ENCODE measurements at places on chromosomes 4 and X. TPM values are rescaled to one million over a fixed set of nuclear protein-coding genes. Genes with fewer than 3 reads are reported as not detected.

DNA sequence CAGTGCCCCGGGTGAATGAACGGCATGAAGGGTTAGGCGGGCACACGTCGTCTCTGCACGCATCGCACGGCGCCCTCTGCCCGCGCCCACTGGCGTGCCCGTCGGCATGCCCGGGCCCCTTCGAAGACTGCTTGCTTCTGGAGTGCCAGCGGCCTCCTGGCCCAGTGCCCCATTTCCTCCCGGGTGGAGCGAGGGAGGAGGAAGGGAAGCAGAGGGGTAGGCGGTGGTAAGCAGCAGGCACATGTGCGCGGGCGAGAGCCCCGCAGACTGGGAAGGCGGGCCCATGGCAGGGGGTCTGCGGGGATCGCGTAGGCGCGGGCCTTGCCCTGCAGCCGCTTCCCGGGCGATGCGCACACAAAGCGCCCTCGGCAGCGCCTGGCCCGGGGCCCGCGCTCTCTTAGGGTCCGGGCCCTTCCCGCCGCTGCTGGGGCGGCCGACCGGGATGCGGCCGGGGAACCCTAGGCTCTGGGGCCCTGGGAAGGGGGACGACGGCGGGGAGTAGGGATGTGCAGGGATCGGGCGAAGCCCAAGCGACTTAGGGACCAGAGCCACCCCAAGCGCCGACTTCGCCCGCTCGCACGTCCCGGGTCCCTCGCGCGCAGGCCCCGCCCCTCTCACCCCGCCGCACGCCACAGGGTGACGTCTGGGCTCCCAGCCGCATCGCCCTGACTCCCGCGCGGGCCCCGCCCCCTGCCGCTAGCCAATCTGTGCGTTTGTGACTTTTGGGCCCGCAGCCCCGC is 866 bp upstream of the EMD start:
- peak; percentile 81 for DNase-seq

- DNase-seq: no peak
Measured at GRCh38 chr4:39913471-39913870, 64.2 kb downstream of the PDS5A start.

The SUPT20HL1 gene
- total RNA-seq: 0.78 TPM

DNA sequence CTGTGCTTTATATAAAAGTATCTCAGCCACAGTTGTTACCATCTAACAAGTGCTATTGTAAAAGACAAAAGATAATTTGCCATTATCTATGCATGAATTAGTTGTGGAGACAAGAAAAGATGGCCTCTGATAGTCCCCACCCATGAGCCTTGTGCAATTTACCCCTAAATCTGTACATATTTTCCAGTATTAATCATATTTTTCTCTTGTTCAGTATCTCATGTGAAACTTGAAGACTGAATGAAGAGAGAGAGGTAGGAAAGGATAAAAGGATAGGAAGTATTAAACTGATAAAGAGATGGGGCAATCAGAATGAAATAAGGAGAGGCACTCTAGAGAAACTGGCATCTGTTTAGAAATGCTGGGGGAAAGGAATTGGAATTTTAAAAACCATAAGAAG is 3.7 kb downstream of the MYOZ2 start:
- DNase-seq: no peak

The SPANXD gene
- total RNA-seq: not detected

The MBNL3 gene
- 85.1 TPM for total RNA-seq

GRCh38 chr4:111303806-111304205 is 680.9 kb upstream of the PITX2 start:
- DNase-seq: no peak

- DNase-seq: no peak
Measured at GRCh38 chr4:126470862-126471261, 1156.1 kb downstream of the FAT4 start.

GRCh38 chr4:54322818-54323417 is 93.8 kb downstream of the PDGFRA start:
- peak; percentile 74 for DNase-seq

All from ureter (tissue), 1 donor.